Dermis microvascular lymphatic vessel endothelial cell (primary cell): ENCODE measurements at places on chromosomes 12 and 14.

GRCh38 chr12:106907411-106907810, 48.3 kb upstream of the TMEM263 start:
- no peak for DNase-seq

DNA sequence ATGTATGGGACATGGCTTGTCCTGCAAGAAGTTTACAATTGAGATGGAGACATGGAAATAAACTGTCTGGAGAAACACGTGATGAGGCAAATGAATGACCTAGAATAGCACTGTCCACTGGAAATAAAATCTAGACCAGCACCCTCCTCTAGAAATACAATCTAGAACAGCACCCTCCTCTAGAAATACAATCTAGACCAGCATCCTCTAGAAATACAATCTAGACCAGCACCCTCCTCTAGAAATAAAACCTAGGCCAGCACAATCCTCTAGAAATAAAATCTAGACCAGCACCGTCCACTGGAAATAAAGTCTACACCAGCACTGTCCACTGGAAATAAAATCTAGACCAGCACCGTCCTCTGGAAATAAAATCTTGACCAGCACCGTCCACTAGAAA, 69.2 kb upstream of the RFLNA start:
- no peak for DNase-seq

DNA sequence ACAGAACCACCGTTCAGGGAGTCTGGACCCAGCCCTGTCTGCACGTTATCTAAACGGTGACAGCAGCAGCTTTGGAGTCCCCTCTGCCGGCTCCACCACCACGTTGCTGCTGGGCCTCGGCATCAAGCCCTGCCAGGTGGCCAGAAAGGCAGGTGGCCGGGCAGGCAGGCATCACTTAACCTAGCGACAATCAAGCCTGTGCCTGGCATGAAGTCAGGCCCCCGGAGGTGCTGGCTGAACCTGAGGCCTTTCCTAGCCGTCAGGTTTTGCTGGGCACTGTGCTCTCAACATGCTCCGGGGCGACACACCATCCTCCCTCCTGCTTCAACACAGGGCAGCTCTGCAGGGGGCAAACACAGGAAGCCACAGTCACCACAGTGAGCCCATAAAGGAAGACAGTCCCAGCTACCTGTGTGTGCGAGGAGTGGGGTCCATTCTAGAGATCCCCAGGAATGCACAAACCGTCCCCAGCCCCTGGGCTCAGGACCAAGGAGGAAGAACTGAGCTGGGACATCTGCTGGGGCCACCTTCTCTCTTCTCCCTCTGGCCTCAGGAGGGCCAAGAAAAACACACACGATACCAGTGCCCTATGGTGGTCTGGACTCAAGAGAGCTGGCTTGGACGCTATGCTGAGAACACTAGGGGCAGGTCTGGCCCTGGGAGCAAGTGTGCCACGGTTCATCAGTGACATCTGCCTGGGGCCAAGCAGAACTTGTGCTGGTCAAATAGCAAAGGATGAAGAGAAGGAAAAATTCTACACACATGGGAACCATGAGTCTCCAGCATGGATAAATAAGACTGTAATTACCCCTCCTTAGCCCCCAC, 44.7 kb downstream of the CCDC88C start:
- DNase-seq = no peak

- DNase-seq = no peak
Observed at GRCh38 chr12:131507881-131508280, 203.0 kb upstream of the SFSWAP start.

- DNase-seq = no peak
Observed at GRCh38 chr14:90514566-90514965, 117.7 kb downstream of the CALM1 start.

GRCh38 chr12:31020385-31021166, 53.1 kb upstream of the DDX11 start:
- DNase-seq = no peak

- no peak for DNase-seq
Observed at GRCh38 chr12:23221066-23221465, 596.1 kb downstream of the ETNK1 start.

GRCh38 chr14:78767436-78767835, 597.3 kb downstream of the NRXN3 start:
- DNase-seq = no peak

- no peak for DNase-seq
Observed at GRCh38 chr12:130014485-130014807, 110.6 kb upstream of the TMEM132D start.

DNA sequence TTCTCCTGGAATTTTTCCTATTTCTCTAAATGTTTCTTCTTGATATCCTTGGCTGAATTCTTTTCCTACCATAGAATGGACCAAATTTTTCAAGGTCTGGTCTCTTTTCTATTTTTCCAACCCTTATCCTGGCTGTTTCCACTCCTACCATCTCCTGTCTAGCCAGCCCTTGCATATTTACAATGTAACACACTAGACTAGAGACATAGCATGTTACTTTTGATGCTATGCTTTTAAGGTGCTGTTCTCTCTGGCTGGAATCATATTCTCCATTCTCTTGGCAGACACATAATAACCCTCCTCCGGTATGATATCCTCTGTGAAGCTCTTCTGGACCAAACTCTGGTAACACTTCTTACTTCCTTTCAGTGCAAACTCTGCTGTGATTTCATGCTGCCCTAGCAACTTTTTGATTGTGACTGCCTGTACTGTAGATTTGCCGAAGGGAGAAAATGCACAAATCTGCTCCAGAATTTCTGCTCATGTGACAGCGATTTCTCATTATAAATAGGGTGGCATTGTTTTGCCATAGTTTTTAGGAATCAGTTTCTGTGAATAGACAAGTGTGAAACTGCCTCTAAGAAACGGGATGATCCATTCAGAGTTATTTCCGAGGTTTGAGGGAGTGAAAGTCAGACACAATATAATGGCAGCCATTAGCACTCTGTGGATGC, 284.4 kb downstream of the MDGA2 start:
- no peak for DNase-seq

- no peak for DNase-seq
Observed at GRCh38 chr14:50937325-50937724, 7.0 kb downstream of the PYGL start.

DNA sequence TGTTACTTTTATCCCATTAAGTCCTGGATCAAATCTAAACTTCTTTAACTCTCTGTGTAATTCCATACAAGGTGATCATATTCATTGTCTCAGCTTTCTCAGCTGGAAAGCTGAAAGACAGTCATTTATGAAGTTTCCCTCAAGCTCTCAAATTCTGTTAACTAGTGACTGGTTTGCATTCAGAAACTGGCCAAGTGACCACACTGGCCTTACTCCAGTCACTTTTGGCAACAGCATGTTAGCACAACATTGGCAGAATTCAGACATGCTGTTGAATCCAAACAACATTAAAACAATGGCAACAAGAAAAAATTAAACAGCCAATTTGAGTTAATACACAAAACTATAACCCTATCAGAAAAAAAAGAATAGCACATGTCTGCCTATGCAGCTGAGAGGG, 343.3 kb downstream of the MDGA2 start:
- DNase-seq = no peak

DNA sequence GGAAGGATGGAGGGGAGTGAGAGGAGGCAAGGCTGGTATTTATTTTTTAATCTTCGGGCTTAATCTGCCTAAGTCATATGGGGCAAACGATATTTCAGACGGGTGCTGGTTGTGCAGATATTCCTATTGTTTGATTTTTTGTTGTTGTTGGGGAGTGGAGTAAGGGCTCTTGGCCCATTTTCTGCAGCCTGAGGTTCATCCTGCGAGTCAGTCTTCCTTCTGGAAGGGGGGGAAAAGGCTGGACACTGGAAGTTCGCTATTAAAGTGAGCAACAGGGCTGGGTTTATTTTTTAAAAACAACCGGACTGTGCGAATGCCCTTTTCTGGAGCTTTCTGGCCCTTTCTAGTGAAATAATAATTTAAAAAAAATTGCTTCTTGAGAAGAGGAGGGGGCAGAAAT, 2.3 kb downstream of the NRXN3 start:
- DNase-seq = no peak

- DNase-seq = no peak
Observed at GRCh38 chr14:79293482-79294177, 917.7 kb downstream of the DIO2 start.

DNA sequence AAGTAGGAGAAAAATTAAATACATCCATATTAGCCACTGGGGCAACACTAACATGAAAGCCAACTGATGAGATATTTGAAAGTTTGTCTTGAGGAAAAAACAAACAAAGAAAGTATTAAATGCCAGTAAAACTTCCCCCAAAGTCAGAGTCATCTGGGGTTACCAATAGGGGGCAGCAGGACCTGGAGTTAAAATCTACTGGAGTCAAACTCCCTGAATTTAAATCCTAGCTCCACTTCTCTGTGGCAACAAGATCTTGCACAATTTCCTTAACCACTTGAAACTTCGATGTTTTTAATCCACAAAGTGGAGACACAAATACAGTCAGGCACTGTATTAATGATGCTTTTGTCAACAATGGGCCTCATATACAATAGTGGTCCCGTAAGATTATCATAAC, 14.4 kb downstream of the PLEKHG7 start:
- DNase-seq = peak; percentile 7

- peak; percentile 64 for DNase-seq
Observed at GRCh38 chr14:76647697-76648298, 113.5 kb upstream of the VASH1 start.

DNA sequence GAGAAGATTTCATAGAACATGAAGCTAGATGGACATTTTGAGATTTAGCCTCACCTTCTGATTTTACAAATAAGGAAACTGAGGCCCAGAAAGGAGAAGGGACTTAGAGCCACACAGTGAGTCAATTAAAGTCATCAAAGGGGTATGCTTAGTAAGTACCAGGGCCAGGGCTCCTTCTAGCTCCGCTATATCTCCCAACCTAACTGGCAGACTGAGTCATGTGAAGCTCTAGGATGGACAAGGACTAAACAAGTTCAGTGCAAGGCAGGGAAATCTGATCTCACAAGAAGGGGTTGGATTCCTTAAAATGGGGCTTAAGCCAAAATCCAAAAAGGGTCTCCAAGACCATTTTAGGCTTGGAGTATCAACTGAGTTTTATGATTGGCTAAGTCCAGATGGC, 215.8 kb downstream of the PHLDA1 start:
- peak; percentile 13 for DNase-seq

GRCh38 chr14:61542848-61543790, 152.2 kb upstream of the HIF1A start:
- no peak for DNase-seq

- DNase-seq = no peak
Observed at GRCh38 chr14:23060536-23061260, 3.4 kb upstream of the CDH24 start.

- no peak for DNase-seq
Observed at GRCh38 chr14:55964091-55964490, 154.1 kb upstream of the PELI2 start.

DNA sequence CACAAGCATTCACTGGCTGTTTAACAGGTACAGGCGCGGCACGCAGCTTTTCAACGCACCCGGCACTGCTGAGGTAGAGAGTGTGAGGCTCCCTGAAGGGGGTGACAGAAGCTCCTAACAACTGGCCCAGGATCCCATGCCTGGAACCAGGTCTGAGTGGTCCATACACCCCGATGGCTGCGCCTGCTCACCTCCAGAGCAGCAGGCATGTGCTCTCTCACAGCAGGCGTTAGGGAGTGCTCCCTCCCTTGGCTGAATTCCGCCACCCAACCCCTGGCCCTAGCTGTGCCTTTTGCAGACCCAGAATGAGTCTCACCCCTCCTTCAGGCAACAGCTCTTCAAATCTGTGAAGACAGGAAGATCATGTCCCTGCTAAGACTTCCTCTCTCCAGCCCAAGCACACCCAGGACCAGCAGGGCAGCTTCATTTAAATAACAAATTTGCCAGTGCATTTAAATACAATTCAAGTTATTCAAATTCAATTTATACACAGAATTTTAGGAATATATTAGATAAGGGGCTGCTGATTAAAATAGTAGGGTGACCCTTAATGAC, 86.0 kb downstream of the SETD3 start:
- DNase-seq = no peak

DNA sequence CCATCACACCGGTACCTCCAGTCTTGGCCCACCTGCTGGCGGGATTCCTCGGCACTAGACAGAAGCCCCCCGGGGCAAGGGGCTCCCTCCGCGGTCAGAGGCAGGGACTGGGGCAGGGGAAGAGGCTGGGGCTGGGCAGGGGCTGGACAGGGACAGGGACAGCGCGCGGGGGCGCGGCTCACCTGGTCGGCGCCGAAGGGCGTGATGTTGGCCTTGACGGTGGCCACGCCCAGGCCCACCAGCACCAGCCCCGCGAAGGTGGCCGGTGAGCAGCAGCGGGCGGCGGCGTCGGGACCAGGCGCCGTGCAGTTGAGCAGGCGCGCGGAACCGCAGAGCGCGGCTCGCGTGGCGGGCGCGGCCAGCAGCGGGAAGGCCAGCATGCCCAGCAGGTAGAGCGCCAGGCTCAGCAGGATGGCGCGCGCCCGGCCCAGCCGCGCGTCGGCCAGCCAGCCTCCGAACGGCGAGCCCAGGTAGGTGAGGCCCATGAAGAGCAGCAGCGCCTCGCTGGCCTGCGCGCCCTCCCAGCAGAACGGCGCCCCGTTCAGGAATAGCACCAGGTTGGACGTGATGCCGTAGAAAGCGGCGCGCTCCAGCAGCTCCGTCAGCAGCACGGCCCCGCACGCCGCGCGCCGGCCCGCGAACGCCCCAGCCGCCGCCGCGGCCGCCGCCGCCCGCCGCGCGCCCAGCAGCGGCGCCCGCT, 392 bp downstream of the SLC15A4 start:
- DNase-seq = no peak

- DNase-seq = no peak
Observed at GRCh38 chr12:128848371-128848770, 4.9 kb upstream of the GLT1D1 start.

GRCh38 chr12:91194500-91194899, 11.9 kb upstream of the DCN start:
- no peak for DNase-seq

DNA sequence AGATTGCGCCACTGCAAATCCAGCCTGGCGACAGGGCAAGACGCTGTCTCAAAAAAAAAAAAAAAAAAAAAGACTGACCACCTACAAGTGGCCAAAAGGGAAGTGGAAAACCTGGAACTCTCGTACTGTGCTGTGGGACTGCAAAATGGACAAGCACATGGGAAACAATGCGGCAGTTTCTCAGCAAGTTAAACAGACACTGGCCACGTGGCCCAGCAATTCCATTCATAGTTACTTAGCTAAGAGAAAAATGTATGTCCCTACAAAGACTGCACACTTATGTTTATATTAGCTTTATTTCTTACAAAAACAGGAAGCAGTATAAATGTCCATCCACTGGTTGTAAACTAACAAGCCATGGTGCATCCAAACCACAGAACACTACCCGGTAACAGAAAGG, 5.6 kb downstream of the CHFR start:
- DNase-seq = no peak

DNA sequence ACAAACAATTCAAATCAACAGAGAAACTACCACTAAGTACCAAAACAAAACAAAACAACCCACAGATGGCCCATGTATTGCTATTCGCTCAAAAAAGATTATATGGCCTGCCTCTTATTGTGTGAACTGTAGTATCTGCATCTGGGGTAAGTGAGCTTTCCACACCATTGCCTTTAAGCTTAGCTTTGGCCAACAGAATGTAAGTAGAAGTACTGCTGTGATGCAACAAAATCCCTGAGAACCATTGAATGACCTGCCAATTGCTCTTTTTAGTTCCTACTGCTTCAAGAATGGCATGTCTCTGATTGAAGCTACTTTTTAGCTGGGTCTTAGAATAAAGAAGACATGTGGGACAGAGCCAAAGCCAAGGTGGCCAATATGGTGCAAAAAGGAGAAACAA, 32.5 kb downstream of the PPFIA2 start:
- no peak for DNase-seq
